Stimulated activated CD8-positive, alpha-beta memory T cell treated with anti-CD3 and anti-CD28 coated beads, Interleukin-2, amount 100 ng/mL, for 1 hour (primary cell): ENCODE measurements at places on chromosomes 13 and 19.

GRCh38 chr19:10568062-10568825 is 535 bp downstream of the CDKN2D start:
- no peak for DNase-seq

DNA sequence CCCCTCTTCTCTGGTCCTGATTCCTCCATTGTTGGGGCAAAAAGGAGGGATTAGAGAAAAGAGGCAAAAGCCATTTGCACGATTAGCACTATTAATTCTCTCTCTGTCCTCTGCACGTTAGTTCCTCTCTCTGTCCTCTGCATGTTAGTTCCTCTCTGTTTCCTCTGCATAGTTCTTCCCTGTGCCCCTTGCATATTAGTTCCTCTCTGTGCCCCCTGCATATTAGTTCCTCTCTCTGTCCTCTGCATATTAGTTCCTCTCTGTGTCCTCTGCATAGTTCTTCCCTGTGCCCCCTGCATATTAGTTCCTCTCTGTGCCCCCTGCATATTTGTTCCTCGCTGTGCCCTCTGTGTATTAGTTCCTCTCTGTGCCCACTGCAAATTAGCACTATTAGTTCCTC is 847.2 kb upstream of the GPC6 start:
- DNase-seq, result no peak

DNA sequence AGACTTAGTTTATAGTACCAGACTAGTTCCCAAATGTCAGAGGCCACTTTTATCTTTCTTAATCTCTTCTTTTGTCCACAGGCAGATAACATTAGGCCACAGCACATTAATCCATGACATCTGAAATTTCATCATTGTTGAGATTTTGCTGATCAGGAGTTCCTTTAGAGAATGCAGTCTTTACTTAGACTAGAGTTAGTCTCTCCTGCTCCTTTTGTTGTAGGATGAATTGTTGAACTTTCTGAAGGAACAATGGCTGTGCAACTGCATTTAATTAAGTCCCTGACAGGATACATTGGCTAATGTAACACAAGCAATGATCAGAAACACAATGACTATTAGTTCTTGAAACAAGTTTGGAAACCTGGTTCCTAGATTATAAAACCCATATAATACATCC is 266.3 kb downstream of the PCDH20 start:
- no peak for DNase-seq

DNA sequence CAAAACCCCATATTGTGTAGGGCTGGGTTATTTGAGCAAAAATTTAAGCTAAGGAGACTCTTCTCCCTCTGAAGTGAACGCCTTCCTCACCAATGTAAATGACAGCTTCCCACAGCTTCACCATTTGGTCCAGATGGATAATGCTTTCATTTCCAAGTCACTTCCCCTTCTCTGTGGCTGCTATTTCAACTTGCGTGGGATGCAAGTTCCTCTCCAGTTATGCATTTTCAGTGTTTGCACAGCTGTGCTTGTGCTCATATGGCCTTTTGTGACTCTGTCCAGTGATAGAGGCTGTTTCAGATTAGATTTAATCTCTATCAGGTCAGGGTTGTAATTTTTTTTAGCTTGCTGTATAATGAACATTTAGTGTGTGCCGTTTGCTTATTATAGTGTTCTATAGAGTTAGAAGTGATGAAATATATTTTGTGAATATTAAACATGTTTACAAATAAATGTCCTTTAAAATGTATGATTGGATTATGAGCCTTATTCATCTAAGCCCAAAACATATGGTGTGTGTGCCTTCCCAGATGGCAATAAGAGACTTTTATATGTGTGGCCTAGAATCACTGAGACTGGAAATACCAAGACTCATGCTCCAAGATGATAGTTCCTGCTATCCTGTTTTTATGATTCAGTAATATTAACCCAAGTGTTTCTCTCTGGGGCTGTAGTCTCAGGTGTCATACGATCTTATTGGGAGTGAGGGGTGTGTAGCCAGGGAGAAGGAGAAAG is 86.6 kb downstream of the TNFRSF19 start:
- no peak for DNase-seq

- DNase-seq, result no peak
These were observed 411.4 kb downstream of the LIG4 start for GRCh38 chr13:107803822-107804495.

- no peak for DNase-seq
These were observed 396.9 kb upstream of the SLITRK1 start for GRCh38 chr13:84279166-84279565.

- DNase-seq, result no peak
These were observed 84.9 kb downstream of the PTPRS start for GRCh38 chr19:5255602-5256231.

- DNase-seq, result no peak
These were observed 34.5 kb upstream of the URAD start for GRCh38 chr13:28022848-28023518.

GRCh38 chr19:30406220-30407067 is 34.3 kb downstream of the ZNF536 start:
- no peak for DNase-seq

DNA sequence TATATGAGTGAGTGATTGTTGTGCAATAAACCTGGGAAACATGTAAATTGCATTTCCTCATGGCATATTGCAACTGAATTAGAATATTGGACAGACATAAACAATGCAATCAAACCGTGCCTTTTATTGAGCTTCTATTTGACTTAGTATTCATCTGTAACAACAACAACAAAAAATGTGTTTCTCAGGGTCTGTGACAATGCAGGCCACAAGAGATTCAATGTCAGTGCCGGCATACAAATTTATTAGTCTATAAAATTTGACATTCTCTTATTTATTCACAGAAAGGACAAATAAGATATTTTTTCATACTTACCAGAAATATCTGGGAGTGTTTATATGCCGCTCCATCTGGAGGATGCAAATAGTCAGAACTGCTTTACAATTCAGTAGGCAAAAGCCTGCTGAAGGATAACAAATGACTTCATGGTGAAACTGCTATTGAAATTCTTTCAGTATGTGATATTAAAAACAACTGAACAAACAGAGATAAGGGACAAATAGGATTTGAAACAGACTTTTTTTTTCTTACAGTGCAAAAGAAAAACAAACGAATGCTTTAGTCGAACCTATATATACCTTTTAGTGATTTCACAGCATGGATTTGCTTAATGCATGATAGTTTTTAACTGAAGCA is 77.2 kb downstream of the DACH1 start:
- no peak for DNase-seq
